Non-pigmented ciliary epithelial cell (primary cell): ENCODE measurements at places on chromosomes 1 and 21.

GRCh38 chr1:34918386-34918976, 11.0 kb downstream of the DLGAP3 start:
- DNase-seq: no peak

GRCh38 chr21:42515708-42516502, 2.3 kb downstream of the SLC37A1 start:
- DNase-seq: no peak

GRCh38 chr1:97424209-97424608, 496.6 kb downstream of the DPYD start:
- DNase-seq: no peak

DNA sequence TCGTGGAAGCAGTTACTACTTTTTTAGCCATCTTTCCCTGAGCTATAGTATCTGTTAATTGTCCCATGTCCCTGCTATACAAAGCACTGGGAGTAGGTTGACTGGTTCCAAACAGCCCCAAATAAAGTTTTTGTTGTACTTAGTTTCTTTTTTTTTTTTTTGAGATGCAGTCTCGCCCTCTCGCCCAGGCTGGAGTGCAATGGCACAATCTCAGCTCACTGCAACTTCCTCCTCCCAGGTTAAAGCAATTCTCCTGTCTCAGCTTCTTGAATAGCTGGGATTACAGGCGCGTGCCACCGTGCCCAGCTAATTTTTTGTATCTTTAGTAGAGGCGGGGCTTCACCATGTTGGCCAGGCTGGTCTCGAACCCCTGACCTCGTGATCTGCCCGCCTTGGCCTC, 3.3 kb downstream of the NCSTN start:
- no peak for DNase-seq

DNA sequence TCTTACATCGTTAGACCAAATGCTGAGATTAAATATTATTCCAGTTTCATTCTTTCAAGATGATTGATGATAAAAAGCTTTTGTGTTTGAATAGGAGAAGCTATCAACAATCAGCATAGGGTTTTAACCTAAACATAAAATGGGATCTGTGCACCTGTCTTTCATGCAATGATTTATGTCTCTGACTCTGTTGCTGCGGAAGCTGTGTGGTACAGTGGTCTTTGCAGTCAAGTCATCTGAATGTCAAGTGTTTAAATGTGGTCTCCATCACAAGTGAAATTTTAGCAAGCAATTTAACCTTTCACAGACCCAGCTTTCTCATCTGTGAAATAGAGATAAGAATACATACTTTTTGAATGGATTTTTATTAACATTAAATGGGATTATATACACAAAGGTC, 107.2 kb downstream of the PLPPR5 start:
- DNase-seq: no peak

DNA sequence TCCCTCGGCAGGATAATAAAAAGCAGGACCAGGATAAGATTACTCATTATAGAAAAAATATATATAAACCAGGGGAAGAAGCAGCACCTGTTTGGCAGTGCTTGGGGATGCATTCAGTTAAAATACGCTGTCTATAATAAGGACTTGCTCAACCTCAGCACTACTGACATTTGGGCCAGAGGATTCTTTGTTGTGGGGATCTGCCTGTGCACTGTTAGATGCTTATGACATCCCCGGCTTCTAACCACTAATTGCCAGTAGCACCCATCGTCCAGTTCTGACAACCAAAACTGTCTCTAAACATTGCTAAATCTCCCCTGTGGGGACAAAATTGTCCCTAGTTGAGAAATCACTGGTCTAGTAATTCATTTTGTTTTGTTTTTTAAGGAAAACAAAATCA, 242.1 kb downstream of the SLC45A1 start:
- DNase-seq: no peak
